ENCODE measurements at places on chromosomes 16 and 17.

GRCh38 chr16:75043175-75043895 lies 44.5 kb downstream of the ZNRF1 start:
- H3K36me3 ChIP-seq = no peaks in the 10 kb centered on the region
- no peaks in the 10 kb centered on the region for H3K27me3 ChIP-seq

DNA sequence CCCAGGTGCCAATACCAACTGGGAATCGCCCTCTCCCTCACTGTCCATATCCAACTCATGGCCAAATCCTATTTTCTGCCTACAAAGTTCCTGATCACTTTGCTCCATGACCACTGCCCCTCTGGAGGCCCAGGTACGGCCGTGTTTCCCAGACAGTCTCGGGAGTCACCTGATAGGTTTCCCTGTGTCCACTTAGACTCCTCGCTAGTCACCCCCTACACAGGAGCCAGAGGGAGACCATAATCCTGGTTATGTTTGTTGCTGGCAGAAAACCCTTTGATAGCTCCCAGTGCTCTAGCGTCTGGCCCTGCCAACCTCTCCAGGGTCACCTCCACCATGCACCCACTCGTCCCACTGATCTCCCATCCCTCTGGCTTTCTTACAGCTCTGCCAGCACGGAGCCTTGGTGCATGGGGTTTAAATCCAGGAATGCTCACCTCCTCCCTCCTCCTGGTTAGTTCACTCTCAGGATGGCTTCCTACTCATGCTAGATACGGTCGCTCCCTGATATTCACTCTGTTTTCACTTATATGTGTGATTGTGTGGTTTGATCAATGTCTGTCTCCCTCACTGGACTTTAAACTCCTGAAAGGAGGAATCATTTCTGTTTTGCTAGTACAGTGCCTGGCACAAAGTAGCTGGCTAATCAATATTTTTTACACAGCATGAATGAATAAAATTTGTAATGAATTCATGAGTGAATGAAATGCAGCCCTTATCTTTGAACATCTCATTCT lies 7.5 kb upstream of the CALB2 start:
- no peak overlapping the region for H3K4me3 ChIP-seq
- H3K36me3 ChIP-seq = no peaks in the 10 kb centered on the region
- H3K4me1 ChIP-seq = no peaks in the 10 kb centered on the region
- no peak for DNase-seq
- H3K27me3 ChIP-seq = peaks cover 6% of the 10 kb centered on the region
- no peak overlapping the region for H3K27ac ChIP-seq

- H3K4me3 ChIP-seq = no peak overlapping the region
- H3K27me3 ChIP-seq = no peaks in the 10 kb centered on the region
- peaks cover 14% of the 10 kb centered on the region for H3K36me3 ChIP-seq
Observed at GRCh38 chr17:19305256-19305655, 57.3 kb downstream of the B9D1 start.

GRCh38 chr16:24539850-24540601 lies 660 bp downstream of the RBBP6 start:
- H3K4me3 ChIP-seq = peak overlapping the region; percentile 97
- peak overlapping the region; percentile 100 for H3K27ac ChIP-seq
- peak; percentile 41 for DNase-seq
- no peaks in the 10 kb centered on the region for H3K27me3 ChIP-seq
- no peaks in the 10 kb centered on the region for H3K36me3 ChIP-seq
- H3K4me1 ChIP-seq = no peaks in the 10 kb centered on the region

GRCh38 chr17:62967205-62967529 lies 1.1 kb downstream of the TANC2 start:
- no peaks in the 10 kb centered on the region for H3K36me3 ChIP-seq
- no peak for DNase-seq
- no peak overlapping the region for H3K27ac ChIP-seq
- peak overlapping the region; percentile 77 for H3K4me3 ChIP-seq
- H3K27me3 ChIP-seq = no peaks in the 10 kb centered on the region
- peaks cover 19% of the 10 kb centered on the region for H3K4me1 ChIP-seq

DNA sequence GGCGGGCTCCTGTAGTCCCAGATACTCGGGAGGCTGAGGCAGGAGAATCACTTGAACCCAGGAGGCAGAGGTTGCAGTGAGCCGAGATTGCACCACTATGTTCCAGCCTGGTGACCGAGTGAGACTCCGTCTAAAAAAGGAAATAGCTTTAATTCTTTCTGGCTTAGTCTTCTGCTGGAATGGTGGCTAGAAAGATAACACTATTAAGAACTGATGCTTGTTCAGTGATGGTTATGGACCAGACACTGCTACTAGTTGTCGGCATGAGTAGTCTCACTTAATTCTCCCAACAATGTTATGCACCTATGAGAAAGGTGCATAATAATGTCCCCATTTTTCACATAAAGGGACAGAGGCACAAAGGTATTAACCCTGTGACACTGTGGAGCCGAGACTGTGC lies 188.7 kb downstream of the HS3ST3A1 start:
- no peak for DNase-seq
- H3K36me3 ChIP-seq = no peaks in the 10 kb centered on the region
- H3K4me1 ChIP-seq = no peaks in the 10 kb centered on the region
- no peak overlapping the region for H3K4me3 ChIP-seq

GRCh38 chr17:79023886-79024771 lies at the start of gene C1QTNF1:
C1QTNF1 (plus strand) TSS chr17:79024169; CDS start chr17:79043969, 19,800 bp downstream.
- H3K36me3 ChIP-seq = no peaks in the 10 kb centered on the region
- H3K27ac ChIP-seq = peak within 1 kb of the TSS; percentile 96
- peaks cover 79% of the 10 kb centered on the region for H3K4me1 ChIP-seq
- H3K4me3 ChIP-seq = peak within 1 kb of the TSS; percentile 91
- peak; percentile 69 for DNase-seq

GRCh38 chr17:67390006-67390645 lies 13.0 kb downstream of the PITPNC1 start:
- DNase-seq = no peak
- no peaks in the 10 kb centered on the region for H3K4me1 ChIP-seq
- H3K27me3 ChIP-seq = no peaks in the 10 kb centered on the region
- no peak overlapping the region for H3K27ac ChIP-seq
- H3K36me3 ChIP-seq = no peaks in the 10 kb centered on the region

DNA sequence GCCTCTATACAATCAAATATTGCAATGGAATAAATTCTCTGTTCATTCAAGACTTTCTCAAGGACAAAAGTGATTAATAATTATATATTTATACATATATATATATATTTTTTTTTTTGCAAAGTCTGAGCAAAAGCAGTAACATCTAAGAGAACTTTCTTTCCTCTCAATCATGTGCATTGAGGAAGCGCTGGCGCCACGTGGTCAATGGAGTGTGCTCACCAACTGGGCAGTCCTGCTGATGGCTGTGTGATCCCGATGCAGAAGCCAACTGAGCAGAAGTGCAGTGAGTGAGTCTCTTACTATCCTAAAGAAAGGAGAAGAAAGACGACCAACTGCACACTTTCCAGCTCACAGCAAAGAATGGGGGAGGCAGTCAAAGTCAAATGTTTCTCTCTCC lies 37.2 kb upstream of the ULK2 start:
- H3K36me3 ChIP-seq = peaks cover 90% of the 10 kb centered on the region
- H3K4me3 ChIP-seq = no peak overlapping the region
- no peaks in the 10 kb centered on the region for H3K4me1 ChIP-seq

DNA sequence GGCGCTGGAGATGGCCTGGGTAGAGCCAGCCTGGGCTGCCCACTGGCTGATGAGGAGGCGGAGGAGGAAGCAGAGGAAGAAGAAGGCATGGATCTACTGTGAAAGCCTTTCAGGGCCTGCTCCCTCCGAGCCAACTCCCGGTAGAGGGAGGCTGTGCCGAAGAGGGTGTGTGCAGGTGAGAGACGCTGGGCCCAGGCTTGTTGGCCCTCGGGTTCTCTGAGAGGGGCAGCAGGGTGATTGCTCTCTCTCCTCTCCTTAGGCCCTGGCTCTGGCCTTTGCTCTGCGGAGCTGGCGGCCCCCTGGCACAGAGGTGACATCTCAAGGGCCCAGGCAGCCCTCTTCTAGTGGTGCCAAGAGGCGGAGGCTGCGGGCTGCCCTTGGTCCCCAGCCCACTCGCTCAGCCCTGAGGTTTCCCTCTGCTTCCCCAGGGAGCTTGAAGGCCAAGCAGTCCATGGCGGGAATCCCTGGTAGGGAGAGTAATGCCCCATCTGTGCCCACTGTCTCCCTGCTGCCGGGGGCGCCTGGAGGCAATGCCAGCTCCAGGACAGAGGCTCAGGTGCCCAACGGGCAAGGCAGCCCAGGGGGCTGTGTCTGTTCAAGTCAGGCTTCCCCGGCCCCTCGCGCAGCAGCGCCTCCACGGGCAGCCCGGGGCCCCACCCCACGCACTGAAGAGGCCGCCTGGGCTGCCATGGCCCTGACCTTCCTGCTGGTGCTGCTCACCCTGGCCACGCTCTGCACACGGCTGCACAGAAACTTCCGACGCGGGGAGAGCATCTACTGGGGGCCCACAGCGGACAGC lies 3.6 kb downstream of the TP53I13 start:
- H3K4me1 ChIP-seq = peaks cover 24% of the 10 kb centered on the region
- peak overlapping the region; percentile 51 for H3K4me3 ChIP-seq
- no peaks in the 10 kb centered on the region for H3K27me3 ChIP-seq
- peak overlapping the region; percentile 29 for H3K27ac ChIP-seq
- peak; percentile 68 for DNase-seq

DNA sequence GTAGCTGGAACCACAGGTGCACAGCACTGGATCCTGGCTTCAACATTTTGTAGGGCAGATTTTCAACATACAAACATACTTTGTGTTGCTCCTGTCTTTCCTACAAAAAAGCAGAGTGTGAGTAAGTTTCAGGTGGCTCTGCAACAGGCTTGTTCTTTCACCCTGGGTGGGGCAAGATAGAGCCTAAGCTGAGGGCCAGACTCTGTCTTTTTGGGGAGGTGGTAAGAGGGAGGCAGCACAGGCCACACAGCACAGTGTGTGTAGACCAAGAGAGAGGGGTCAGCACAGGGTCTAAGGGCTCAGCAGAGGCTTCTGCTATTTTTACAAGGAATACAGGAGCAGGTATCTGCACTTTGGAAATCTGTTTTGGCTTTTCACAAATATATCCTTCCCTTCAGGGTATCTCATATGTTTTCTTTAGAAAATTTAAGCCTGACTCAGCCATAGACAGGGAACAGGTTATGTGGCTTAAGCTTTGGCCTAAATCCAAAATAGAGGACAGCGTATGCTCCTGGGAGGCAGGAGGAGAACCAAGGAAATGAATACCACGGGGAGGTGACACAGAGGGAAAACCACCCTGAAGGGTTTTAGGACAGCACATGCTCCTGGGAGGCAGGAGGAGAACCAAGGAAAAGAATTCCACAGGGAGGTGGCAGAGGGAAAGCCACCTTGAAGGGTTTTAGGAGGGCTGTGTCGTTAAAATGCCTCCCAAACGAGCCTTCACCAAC lies 21.6 kb downstream of the EMC8 start:
- DNase-seq = no peak
- no peaks in the 10 kb centered on the region for H3K4me1 ChIP-seq
- H3K4me3 ChIP-seq = no peak overlapping the region
